Naive B cell (primary cell): ENCODE measurements at places on chromosomes 2 and 18. TPM values are rescaled to one million over a fixed set of nuclear protein-coding genes. Genes with fewer than 3 reads are reported as not detected.

Gene CCNT2
- 32.9 TPM for polyA plus RNA-seq

Gene REG3A
- not detected for polyA plus RNA-seq

Gene FAM110C
- polyA plus RNA-seq: not detected

Gene SLC5A7
- polyA plus RNA-seq: not detected

Gene SCN9A
- not detected for polyA plus RNA-seq

Gene PTGR3
- 30.8 TPM for polyA plus RNA-seq

Gene GAD1
- not detected for polyA plus RNA-seq

Gene HNMT
- not detected for polyA plus RNA-seq

Gene PRSS56
- polyA plus RNA-seq: not detected

Gene GPR155
- polyA plus RNA-seq: 6.5 TPM

Gene ZSWIM2
- polyA plus RNA-seq: not detected

Gene GKN1
- not detected for polyA plus RNA-seq

Gene MARCO
- polyA plus RNA-seq: 0.29 TPM

Gene TCF7L1
- not detected for polyA plus RNA-seq

Gene NEURL3
- not detected for polyA plus RNA-seq

Gene NXPH2
- polyA plus RNA-seq: not detected

Gene PLGLB2
- not detected for polyA plus RNA-seq

Gene CDH20
- polyA plus RNA-seq: 0.22 TPM

Gene COL3A1
- polyA plus RNA-seq: not detected

Gene TMEM37
- polyA plus RNA-seq: not detected

Gene EHBP1
- 1.4 TPM for polyA plus RNA-seq
